ENCODE measurements at places on chromosomes 11 and 22.

DNA sequence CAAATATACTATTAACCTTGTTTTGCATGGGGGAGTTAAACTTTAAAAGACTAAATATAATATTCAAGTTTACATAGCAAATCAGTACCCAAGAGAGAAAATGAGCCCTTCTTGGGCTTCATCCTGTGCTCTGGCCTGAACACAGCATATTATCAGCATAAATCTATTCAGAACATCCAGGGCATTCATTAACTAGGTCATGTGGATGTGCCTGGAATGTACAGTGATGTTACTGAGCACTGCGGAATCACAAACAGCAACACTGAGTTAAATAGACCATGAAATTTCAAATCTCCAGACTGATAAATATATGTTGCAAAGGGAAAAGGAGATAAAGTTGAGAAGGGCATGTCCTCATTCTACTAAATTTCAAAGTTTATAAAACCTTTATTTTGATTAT, 426.4 kb downstream of the AASDHPPT start:
- DNase-seq, result no peak

DNA sequence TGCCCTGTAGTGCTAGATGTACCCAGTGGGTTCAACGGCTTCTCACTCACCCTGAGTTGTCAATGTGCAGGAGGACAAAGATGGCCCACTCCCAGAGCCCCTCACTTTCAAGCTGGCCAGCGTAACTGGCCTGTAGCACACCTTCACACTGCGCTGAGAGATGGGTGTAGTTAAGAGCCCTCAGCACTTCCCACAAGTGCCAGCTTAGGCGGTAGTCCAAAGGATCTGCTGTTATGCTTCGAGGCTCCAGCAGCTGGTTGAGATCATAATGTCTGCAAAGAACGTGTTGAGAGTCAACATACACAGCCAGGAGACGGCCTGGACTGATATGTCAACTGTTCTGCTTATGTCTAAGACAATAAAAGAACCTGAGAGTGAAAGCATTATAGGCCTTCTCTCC, 14.7 kb upstream of the CHRNA10 start:
- DNase-seq, result no peak

GRCh38 chr11:59263225-59263894, 50.6 kb upstream of the MPEG1 start:
- DNase-seq, result peak; percentile 75

DNA sequence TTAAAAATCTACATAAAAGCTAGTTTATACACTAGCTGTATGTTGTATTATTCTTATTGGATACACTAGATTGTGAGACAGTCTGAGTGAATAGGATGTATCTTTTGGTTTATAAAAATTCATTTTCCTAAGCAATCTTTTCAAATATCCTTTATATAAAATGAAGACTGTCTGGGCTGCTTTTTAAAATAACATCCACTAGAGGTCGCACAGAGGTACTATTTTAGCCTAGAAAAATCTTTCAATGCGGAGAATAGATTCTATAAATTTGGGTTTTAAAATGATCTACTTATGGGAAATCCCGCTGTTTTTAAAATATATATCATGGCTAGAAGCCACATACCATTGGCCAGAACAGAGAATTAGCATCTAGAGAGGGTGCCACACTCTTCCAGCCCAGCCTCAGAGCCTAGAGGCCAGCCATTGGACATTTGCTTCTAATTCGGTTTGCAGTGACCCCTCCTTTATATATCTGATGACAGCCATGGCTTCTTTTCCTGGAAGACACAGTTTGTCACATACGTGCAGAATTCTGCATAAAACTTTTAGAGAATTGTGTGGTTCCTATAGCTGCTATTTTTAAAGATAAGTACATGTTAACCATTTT, 7.3 kb downstream of the C11orf97 start:
- peak; percentile 54 for DNase-seq

- DNase-seq, result no peak
Observed at GRCh38 chr11:68353118-68353517, 40.7 kb downstream of the LRP5 start.

- DNase-seq, result no peak
Observed at GRCh38 chr11:60989093-60989650, 17.7 kb downstream of the CD6 start.

DNA sequence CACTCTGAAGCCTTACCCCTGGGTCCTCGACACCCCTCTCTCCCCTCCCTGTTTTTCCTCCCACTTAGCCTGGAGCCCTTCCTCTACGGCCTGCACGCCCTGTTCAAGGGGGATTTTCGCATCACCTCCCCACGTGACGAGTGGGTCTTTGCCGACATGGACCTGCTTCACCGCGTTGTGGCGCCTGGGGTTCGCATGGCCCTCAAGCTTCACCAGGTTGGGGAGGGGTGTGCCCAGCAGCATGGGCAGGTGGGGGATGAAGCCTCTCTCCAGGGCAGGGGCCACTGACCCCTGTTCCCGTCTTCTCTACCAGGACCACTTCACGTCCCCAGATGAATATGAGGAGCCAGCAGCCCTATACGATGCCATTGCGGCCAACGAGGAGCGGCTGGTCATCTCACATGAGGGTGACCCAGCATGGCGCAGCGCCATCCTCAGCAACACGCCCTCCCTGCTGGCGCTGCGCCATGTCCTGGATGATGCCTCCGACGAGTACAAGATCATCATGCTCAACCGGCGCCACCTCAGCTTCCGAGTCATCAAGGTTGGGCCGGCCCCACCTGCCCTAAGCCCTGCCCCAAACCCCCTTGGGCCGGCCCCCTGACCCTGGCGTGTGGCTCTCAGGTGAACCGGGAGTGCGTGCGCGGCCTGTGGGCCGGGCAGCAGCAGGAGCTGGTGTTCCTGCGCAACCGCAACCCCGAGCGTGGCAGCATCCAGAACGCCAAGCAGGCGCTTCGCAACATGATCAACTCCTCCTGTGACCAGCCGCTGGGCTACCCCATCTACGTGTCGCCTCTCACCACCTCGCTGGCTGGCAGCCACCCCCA, 2.8 kb upstream of the SIPA1 start:
- no peak for DNase-seq

- no peak for DNase-seq
Observed at GRCh38 chr11:10655227-10655626, 38.3 kb downstream of the IRAG1 start.

GRCh38 chr11:91859666-91860065, 365.0 kb upstream of the FAT3 start:
- peak; percentile 48 for DNase-seq

Measured in T47D (cell line).